ENCODE measurements at places on chromosomes 16 and 17.

DNA sequence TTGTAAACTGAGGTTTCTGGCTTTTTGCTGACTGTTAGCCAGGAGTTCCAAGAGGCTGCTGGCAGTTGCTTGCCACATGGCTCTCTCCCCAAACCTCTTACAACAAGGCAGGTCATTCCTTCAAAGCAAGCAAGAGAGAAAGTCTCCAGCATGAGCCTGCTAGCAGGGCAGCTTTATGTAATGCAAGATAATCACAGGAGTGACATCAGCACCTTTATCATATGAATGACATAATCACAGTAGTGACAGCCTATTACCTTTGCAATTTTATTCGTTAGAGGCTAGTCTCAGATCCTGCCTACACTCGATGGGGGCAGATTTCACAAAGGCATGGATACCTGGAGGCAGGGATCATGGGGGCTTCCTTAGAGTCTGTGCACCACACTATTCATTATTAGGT, 79.5 kb upstream of the KCNJ16 start:
- no peak for DNase-seq

DNA sequence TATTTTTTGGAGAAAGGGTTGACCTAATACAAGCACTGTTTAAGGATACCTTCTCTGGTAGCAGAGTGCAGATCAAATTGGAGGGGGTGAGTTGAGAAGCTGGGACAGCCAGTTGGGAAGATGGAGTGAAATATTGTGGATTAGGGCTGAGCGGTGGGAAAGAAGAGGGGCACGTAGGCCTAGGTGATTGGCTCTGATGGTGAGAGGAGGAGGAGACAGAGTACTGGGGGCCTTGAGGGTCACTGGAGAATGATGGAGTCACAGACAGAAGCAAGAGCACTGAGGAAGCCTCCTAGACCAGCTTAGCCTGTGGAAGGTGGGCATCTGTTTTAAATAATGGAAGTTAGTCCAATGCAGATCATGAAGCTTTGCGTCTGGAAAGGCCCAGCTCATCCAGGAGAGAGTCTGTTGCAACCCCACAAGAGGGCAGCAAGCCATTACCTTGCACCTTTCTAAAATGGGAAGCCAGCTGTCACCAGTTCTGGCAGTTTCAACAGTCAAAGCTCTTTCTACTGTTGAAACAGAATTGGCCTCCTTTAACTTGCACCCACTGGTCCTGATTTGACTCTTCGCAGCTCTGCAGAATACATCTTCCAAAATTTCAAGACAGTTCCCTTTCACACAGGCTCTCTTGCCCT, 11.8 kb downstream of the SLC9A5 start:
- DNase-seq: no peak

DNA sequence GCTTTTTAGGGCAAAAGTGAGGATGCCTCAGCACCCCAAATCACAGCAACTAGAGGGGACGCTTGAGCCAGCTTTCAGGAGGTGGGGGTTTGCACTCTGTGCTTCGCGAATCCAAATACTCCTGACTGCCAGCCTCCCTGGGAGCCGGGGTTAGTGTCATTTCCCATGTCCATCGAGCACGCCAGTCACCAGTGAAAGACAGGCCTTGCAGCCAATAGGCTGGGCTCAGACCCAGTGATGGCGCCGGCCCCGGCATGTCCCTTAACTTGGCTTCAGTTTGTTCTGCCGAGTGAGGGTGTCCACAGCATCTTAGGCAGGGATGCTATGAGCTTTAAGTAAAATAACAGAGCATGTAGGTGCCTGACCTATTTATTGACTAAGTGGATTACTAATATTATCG, 50.9 kb upstream of the CDC42EP4 start:
- no peak for DNase-seq

- DNase-seq: no peak
Observed at GRCh38 chr17:79191270-79191934, 116.8 kb downstream of the ENGASE start.

GRCh38 chr16:79534143-79534542, 66.4 kb downstream of the MAF start:
- DNase-seq: no peak

GRCh38 chr16:52480237-52480636, 66.7 kb downstream of the TOX3 start:
- no peak for DNase-seq

- no peak for DNase-seq
Observed at GRCh38 chr17:61249649-61250299, 149.9 kb upstream of the TBX2 start.

DNA sequence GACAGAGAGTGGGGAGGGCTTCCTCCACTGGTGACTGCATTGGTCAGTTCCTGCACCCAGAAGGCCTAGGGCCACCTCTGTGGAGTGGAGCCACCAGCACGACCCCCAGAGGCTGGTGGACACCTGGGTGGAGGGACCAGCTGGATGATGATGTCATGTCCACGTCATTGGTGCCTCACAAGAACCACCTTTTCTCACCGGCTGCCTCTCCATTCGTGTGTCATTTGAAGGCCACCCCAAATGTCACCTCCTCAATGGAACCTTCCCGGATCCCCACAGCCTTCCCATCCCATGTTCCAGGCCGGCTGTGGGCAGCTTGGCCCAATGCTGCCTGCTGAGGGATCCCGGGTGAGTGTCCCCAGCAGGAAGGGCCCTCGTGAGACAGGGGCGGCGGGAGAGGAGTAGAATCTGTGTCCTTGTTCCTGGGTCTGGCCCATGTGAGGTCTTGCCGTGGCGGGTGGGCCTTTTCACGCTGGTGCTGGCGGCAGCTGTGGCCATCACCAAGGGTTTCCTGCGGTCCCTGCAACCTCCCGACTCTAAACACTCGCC, 9.1 kb upstream of the CHMP6 start:
- DNase-seq: no peak

DNA sequence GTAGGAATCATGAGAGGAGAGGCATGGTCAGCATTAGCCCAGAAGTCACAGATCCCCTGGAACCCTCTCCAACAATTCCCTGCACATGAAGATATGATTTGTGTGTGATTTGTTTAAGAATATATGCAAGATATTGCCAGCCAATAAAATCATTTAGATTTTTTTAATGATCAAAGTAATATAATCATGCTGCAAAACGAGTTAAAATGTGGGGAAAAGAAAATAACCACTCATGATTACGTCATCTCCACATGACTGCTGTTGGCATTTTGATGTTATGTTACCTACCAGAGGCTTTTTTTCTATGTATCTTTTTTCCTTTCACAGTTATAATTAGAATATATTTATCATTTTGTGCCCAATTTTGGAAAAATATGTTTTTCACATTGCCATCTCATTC, 22.4 kb downstream of the SLC35G3 start:
- no peak for DNase-seq

DNA sequence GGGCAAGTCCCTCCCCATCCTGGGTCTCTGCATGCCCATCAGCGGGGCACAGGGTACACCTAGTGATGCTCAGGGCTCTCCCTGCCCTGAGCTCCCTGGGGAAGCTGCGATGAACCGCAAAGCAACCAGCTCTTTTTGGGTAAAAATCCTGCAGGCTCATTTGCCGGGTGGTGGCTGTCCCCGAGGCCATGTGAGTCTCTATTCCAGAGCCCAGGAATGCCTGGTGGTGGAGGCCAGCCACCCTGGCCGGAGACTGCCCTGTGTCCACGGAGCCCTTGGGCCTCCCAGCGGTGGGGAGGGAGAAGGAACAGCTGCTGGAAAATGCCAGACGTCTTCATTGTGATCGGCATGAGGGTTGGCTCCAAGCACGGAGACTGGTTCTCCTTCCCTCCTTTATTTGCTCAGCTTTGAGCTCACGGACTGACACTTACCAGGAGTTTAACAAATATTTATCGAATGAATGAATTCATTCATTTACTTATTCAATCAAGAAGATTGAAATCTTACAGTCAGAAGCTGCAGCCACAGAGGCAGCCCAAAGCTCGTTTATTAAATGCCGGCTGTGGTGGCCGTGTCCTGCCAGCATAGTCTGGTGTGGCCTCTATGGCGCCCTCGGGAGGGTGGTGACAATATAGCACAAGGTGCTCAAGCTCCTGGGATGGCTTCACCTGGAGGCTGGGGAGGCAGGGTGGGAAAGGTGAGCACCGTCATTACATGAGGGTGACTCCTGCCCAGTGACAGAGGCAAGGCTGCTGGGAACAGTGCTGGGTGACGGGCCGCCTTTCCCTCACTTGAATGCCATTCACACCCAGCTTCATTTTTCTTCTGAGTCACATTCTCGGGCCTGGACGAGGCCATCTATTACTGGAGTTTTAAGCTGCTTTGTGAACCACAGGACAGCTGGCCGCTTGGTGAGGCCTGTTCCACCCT, 31.1 kb upstream of the JPH3 start:
- no peak for DNase-seq

DNA sequence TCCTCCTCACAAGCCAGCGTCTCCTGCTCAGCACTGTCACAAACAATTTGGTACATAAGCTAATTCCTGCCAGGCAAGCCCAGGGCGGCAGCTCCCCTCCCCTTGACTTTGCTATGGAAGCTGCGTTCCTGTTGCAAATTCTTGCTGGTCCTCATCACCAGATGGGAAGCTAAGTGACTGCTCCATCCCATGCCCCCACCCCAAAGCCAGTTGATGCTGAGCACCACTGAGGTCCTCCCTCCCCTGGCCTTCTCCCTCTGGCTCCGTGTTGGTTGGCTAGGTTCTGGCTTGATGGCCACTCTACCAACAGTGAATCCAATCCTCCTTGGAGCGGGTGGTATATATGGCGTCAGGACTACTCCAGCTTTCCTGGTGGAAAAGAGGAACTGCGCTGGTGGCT, 34.4 kb downstream of the PIPOX start:
- DNase-seq: no peak

GRCh38 chr16:29734786-29735185, 11.0 kb downstream of the C16orf54 start:
- DNase-seq: no peak
